Left ventricle myocardium inferior (tissue), 1 donor: ENCODE measurements at places on chromosomes 3 and 15.

DNA sequence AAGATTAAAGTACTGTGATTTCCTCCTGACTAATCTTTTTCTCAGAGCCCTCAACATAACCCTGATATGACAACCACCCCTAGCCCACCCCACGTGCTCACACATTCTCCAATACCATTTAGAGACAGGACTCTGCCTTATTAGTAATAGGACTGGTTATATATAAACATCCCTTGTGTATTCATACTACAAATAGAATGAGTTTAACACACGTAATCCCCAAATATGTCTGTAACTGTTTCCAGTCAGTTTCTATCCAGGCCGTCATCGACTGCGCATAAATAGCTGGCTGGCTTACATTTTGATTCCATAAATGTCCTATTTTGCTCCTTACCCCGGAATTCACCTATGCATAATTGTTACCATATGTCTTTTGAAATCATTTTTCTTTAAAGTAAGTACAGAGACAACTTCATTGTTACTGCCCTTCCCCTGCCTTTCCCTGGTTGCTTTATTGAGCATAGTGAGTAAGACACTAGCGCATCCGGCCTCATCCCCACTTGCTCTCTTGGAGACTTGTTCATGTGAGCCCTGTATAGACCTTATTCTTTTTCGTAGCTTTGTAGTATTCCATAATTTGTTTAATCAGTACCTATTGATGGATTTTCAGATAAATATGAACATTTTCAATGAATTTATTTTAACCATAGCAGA, 3.5 kb upstream of the P2RY14 start:
- no peak for DNase-seq

DNA sequence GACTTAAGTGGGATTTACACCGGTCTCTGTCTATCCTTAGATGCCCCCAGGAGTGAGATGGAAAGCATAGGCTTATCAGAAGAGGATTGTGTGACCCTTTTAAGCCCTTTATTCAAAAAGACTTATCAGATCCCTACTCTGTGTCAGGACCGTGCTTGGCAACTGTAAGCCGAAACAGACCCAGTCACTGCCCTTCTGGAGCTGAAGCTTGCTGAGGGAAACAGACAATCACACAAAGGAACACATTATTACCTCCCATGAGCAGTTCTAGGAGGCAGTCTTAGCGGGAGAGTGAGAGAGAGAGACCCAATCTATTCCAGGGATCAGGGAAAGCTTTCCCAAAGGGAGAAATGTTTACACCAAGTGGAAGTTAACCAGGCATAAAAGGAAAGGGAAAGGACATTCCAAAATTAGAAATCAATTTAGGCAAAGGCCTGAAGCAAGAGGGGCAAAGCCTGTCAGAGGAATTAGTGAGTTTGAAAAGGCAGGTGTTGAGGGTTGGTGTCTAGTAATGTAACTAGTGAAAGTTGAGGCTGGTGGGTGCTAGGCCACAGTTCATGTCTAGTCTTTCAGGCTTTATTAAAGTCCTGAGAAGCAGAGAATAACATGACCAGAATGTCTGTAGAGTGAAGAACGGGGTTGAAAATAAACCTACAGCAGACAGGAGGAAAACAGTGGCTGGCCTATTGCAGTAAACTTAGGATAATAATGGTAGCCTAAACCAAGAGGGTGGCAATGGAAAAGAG, 86.7 kb downstream of the THBS1 start:
- DNase-seq = no peak

GRCh38 chr3:19190126-19190525, 41.8 kb downstream of the KCNH8 start:
- no peak for DNase-seq

DNA sequence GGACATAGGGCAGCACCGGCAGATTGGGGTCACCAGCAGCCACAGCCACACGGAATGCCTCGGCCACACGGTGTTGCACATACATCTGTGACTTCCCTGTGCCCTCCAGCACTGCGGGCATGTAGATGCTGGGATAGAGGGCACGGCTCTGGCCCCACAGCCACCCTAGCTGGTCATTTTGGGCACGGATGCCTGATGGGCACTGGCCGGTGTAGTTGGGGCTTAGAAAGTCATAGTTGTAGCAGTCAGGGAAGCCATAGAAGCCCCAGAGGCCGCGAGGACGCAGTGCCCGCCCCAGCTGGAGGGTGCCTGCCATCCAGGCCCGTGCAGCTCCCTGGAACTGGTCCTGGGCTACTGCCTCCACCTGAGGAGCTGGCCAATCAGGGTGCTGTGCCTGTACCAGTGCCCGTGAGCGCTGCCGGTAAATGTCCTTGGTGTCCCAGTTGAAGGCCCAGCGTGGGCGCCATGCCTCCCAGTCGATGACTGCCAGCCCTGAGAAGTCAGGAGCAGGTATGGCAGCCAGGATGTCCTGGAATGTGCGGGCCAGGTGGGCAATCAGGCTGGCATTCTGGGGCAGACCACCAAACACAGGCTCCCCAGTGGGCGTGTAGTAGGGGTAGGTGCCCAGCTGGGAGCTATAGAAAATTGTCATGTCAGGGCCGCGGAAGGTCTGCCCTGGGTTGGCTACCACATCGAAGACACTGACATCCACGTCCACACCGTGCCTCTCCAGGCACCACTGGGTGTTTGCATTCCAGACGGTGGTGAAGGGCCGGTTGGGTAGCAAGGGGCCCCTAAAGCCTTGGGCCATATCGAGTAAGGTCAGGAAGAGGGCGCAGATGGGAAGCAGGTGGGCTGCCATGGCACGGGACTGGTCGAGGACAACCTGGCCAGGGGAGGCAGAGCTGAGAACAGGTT, 1.0 kb downstream of the HYAL1 start:
- no peak for DNase-seq

- no peak for DNase-seq
Measured at GRCh38 chr3:168085491-168086119, 10.1 kb downstream of the GOLIM4 start.

DNA sequence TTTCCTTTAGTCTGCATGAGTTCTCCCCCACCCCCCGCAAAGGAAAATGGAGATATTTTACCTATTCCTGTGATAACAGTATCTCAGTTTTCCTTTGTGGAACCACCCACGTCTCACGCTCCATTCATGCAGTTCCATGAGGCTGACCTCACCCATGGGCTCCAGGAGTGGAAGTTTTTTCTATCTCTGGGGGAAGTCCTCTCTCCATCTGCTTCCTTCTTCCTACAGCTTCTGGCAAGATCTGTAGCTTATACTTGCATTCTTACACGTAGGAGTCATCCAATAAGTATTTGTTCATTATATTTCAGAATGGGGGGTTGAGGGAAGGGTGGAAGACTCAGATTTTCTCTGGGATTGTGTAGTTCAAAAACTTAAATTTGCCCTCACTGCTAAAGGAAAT, 5.8 kb upstream of the GLCE start:
- DNase-seq = no peak

GRCh38 chr3:18217507-18218174, 207.5 kb downstream of the SATB1 start:
- DNase-seq = no peak

DNA sequence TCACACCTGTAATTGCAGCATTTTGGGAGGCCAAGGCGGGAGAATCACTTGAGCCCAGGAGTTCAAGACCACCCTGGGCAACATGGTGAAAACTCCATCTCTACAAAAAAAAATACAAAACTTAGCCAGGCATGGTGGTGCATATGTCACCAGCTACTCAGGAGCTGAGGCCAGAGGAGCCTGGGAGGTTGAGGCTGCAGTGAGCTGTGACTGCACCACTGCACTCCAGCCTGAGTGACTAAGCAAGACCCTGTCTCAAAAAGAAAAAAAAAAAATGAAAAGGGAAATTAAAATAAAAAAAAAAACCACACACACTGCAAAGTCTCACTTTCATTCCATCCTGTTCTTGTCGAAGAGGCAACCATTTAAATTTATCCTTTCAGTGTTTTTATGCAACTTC, 100.8 kb upstream of the PIAS1 start:
- no peak for DNase-seq

DNA sequence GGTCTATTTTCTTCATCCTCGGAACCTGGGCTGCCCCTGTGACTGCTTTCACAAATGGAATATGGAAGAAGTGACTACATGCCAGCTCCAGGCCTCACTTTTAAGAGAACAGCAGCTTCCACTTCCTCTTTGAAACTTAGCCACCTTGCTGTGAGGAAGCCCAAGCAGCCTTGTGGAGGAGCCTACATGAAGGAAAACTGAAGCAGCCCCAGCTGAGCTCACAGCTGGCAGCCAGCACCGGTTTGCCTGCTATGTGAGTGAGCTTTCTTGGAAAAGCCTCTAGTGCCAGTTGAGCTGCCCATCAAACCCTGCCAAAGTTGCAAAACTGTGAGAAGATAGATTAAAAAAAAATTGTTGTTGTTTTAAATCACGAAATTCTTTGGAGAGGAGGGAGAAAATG, 498.0 kb upstream of the PROK2 start:
- no peak for DNase-seq

DNA sequence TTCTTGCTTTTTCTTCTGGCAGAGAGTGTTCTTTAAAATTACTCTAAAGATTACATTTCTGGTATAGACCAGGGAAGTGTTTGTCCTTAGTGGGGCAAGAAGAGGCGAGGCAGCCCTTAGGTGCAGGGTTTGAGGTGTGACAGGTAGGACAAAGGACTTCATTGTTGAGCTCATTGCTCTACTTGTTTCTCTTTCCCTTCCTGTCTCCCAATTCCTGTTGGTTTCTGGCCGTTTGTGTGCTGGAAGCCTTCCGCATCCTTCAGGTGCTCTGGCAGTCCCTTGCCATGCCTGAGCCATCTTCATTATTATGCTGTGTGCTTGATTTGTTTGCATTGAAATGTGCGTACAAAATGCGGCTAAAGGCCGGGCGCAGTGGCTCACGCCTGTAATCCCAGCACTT, 85.1 kb downstream of the CCK start:
- DNase-seq = no peak

GRCh38 chr3:100046986-100047385, 67.3 kb downstream of the FILIP1L start:
- no peak for DNase-seq

GRCh38 chr15:52709187-52709981, 30.2 kb upstream of the ATOSA start:
- DNase-seq = no peak

- no peak for DNase-seq
Measured at GRCh38 chr3:32872487-32873382, 54.9 kb downstream of the TRIM71 start.

DNA sequence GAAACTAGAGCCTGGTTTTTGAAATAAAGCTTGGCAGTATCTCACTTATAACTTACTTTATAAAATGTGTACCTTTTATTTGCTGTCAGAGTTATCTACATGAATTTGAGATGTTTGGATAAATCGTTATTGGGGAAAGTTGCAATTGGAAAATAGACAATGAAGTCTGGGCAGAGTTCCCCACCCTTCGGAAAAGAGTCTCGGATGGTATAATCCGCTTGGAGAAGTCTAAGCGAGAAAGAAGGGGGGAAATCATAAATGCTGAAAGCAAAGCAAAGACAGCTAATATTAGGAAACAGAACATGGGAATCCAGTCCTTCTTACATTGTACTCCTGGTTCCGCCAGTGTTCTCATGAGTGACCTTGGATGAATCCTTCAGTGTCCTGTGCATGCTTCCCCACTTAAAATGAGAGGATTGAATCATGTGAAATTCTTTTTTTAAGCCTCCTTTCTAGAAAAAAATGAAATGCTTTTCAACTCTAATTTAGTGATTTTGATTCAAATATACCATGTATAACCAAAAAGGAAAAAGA, 162.4 kb downstream of the ATG7 start:
- no peak for DNase-seq

DNA sequence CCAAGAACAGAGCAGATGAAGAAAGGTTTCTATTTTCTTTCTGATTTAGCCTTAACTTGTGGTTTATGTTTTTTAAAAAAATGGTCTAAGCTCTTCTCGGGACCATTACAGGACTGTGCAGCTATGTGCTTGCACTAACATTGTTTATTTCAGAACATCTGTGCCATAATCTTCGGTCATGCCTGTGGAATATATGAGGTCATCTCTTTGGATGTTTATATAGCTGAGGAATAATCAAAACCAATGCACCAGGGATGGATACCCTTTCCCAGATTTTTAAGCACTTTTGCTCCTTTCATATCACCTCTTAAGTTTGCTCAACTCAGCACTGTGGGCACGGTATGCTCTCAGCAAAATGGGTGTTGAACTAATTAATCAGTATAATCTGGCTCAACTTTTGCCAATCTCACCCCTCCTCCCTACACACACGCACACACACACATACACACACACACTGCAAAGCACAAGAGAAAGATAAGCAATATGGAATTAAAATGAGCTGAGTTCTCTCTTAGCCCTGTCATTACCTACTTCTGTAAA, 268.5 kb upstream of the TMC3 start:
- DNase-seq = no peak

- DNase-seq = no peak
Measured at GRCh38 chr3:98986073-98986472, 84.6 kb upstream of the DCBLD2 start.

DNA sequence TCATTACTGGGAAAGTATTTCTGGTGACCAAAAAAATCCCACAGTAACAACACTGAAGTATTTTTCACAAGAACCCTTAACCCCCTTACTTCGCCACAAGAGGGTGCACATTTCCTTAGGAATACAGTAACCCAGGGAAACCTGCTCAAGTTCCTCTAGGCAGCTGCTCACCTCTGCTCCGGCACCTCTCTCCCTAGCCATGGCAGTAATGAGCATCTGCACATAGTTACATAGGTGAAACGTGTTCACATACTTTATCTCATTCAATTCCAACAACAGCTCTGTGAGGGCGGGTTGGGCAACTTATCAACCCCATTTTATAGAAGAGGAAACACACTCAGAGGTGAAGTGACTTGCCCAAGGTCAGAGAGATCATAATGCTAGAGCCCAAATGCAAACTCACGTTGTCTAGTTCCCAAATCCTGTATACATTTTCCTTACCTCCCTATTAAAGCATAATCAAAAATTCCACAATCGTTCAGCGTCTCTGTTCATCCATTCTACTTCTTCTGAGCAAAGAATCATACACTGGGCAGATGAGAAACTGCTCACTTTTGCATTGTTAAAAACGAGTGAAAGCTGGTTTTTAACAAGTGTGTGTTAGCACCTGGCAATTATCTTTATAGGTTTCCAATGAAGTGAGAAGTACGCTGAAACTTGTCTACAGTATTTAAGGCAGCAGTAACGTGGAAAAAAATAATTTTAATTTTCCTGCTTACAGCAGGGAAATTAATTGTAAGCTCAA, 90.7 kb downstream of the IGF2BP2 start:
- DNase-seq = no peak

DNA sequence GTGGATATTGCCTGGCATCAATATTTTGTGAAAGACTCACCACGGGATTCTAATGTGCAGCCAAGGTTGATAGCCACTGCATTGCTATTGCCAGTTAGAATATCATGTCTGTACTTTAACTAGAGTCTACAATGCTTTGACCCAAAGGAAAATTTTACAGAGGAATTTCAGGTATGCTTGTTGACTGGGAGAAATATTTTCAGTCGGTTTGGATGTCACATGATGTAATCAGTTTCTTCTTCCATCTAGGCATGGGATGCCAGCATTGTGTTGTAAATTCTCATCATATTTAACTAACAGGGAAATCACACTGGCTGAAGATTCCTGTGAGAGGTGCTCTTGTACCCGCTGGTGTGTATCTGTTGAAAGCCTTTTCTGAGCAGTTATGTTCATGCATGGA, 508.9 kb upstream of the ADAMTS9 start:
- no peak for DNase-seq
